ENCODE measurements at places on chromosomes 13 and 19.

DNA sequence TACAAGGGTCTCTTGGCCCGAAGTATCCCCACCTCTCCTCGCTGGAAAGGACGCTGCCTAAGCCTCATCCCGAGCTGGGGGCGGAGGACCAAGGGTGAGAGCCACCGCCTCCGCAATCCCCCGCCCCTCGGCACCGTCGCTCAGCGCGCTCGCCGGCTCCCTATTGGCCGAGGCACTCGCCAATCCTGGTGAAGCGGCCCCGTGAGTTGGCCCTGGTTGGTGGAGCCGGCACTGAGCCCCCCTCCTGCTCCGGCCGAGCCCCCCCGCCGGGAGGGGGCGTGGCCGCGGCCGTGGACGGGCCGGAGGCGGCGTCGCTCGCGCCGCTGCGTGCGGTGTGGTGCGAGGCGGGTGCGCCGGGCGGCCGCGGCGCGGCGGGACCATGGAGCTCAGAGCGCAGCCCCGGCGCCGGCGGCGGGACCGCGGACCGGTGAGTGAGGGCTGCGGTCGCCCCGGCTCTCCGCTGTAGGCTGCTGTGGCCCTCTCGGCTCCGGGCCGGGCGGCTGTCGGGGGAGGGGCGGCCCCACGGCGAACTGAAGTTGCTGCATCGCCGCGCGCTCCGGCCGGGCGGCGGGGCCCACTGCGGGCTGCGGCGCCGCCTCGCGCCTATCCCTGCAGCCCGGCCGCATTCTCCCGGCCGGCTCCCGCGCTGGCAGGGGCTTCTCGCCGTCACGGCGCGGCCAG lies at the start of gene WASF3:
WASF3 (plus strand) TSS at position 291 of the 681 bp plus-strand sequence. CDS start 84,588 bp downstream, outside the sequence.
- DNase-seq, result no peak

GRCh38 chr13:41056826-41057711 lies 4.2 kb upstream of the WBP4 start:
- no peak for DNase-seq

GRCh38 chr19:55116859-55117662 lies at the start of gene PPP1R12C:
PPP1R12C (minus strand) TSS chr19:55117637; CDS start chr19:55117543, 94 bp downstream.
- no peak for DNase-seq

DNA sequence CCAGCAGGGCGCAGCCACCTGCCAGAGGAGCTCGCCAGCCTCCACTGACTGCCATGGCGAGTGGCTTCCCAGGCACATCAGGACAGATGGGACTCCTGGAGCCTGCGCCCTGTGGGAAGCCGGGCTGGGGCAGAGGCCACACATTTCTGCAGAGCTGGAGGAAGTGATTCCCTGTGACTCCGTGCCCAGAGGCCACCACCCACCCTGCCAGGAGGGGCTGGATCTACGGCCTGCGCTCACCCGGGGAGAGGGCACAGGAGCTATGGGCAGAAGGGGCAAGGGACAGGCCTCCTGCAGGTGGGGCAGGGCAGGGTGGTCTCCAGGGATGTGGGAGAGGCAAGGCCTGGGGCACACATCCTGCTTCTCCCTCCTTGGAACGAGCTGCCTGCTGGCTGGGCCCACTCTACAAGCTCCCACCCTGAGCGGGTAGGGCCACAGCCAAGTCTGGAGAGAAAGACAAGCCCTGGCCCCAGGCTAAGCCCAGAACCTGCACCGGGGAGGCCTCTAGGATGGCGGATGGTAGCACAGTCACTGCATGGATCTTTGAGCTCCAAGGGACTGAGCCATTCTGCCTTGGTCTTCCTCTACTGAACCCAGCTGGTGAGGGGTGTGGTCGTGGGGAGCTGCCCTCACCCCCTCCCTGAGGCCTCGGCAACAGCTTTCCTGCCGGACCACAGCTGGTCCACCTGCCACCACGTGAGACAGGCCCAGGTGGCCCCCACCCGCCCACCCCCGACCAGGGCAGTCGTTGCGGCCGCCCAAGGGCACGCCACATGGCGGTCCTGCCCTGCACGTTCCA lies 40.6 kb downstream of the CEBPG start:
- DNase-seq, result no peak
